ENCODE measurements at places on chromosomes 5 and 9. TPM values are rescaled to one million over a fixed set of nuclear protein-coding genes. Genes with fewer than 3 reads are reported as not detected.

LEAP2 gene
- total RNA-seq = 0.27 TPM

DNA sequence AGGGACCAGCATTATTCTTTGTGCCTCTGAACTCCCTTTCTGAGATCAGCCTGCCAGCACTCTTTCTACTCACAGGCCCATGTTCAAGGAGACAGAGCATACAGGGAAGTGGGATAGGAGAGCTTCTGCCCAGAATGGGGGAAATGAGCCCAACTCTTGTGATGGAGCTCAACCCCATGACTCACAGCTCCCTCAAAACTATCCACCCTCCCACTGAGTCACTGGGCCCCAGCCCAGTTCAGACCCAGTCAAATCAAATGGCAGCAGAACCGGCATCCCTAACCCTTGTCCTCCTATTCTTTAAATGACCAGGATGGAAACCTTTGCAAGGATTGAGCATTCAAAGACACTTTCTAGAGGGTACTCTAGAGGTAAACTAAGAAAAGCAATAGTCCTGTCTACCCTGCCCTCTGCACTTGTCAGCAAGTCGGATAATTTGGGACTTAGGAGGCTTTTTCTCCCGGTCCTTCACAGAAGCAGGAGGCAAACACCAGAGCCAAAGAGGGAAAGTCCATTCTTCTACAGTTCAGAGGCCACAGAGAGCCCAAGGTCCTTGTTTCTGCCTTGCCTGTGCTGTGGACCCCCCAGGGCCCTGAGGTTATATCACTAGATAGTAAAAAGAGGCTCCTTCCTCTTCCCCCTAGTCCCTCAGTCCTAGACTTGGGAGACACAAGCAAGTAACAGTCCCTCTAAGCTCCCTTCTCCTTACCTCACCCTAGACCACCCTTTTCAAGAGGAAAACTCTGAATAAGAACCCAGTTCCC lies 3.2 kb downstream of the ATOSB start:
- peak; percentile 60 for DNase-seq

DNA sequence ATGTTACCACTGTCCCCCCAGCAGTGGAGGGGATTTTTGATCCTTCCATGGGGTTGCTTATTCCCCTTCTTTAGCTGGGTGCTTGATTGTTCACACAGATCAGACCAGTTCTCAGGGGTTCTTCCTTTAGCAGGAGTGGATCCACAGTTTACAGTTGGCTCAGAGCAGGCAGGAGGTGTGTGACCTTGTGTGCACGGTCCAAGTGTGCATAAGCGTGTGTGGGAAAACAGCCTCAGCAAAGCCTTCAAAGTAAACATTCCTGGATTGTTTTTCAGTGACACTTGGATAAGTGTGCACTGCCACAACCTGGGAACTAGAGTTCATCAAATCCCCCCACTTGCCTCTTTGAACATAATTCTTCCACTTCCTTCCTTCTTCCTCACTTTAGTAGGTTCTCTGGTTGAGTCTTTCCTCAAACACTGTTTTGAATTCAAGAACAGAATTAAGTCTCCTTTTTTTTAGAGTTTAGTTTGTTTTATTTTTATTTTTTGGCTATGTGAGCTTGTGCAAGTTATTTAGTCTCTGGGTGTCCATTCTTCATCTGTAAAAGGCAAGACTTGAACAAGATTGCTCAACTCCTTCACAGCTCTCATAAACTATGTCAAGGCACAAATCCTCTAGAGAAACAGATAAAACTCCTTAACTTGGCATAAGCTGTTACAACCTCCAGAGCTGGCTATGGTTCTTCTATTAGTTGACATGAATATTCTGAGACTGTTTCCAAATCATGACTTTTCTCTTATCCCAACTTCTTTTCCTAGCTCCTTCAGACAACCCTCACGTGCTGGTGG lies 78.0 kb downstream of the OSMR start:
- DNase-seq = no peak

- no peak for DNase-seq
These were observed 46.1 kb upstream of the RNU6ATAC start for GRCh38 chr9:134210511-134210907.

DNA sequence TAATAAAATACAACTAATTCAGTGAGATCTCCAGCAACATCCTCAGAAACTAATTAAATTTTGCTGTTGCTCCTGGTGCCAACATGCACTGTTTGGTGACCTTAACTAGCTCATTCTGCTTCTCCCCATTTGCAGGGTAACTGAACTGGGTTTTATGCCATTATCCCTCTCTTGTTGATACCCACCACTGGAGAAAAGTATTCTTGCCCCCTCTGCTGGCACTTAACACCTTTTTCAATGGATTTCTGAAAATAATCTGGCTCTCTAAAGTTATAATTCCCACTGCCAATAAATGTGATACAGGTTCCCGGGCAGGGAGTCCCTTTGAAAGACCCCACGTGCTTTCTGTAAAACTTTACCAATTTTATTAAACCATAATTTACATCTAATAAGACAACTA lies 394.3 kb downstream of the OSTF1 start:
- DNase-seq = no peak

- DNase-seq = peak; percentile 94
These were observed 279.1 kb downstream of the TLE1 start for GRCh38 chr9:81410201-81410600.

GRCh38 chr5:141785135-141785534 lies 93.1 kb downstream of the PCDH1 start:
- DNase-seq = no peak

GRCh38 chr9:127885508-127886281 lies 8.2 kb upstream of the AK1 start:
- no peak for DNase-seq
